Hypothalamus (tissue), 51 donors: ENCODE measurements at places on chromosomes 2 and 18.

DNA sequence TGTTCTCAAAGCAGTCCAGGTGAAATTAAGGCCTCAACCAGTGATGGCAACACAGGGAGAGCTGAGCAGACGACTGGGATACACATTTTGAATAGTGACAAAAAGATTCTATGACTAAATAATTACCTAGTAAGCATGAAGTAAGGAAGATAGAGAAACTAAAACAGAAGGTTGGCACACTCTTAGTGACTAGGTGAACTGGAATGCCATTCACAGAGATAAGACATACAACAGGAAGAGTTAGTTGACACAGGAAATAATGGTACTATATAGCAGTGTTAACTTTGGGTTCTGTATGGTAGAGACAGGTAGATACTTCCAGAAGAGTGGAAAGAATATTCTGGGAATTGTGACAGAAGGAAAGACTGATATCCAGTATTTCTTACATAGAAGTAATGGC is 181.8 kb upstream of the NT5C1B start:
- DNase-seq: no peak

DNA sequence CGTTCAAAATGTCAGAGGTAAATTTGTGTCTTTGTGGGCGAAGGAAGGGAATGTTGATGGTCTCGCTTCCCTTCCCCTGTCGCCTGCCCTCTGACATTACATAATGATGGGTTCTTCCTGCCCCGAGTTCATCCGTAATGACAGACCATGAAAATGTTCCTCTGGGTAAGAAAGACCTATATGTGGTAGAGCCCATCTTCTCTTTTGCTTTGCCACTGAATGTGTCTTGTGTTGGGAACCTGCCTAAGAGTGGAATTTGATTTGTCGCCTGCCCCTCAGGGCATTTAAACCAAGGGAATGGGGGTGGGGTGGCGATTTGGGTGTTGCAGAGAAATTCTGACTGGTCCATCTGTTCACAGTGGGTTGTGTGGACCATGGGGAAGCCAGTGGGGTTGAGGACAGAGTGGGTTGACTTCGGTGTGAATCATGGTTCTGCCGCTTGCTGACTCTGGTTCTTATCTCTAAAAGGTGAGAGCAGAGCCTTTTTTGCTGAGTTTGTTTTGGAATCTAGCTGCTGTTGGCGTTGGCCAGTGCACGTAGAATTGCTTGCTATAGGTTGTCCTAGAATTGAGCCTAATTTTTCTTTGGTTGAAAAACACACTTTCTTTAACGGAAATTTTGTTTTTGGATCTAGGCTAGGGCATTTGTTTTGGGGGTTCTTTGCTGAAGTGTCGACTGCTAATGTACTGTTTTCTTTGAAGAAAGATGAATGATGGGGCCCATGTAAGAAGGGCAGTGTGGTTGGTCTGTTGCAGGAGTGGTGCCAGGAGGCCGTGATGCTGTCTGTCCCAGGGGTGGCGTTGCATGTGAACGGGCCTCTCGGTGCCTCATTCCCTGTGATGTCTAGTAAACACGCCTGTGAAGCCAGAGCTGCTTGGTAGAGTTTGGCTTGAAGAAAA is 1.3 kb downstream of the INPP4A start:
- no peak for DNase-seq

DNA sequence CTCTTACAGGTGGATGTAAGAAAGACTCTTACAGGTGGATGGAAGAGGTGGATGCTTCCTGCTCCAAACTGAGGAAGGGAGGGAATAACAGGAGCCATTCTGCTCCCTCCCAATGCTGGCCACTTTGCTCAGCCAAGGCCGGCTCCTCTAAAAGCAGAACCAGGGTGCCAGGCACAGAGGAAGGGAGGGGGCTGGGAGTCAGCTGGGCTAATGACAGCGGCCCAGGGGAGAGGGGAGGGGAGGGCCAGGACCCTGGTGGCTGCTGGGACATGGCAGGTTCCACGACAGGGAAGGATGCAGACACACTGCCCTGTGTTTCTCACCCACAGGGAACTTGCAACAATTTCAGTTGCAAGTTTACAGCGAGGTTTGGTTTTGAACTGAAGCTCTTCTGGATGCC is 173.4 kb downstream of the ANAPC1 start:
- no peak for DNase-seq

- no peak for DNase-seq
Observed at GRCh38 chr2:205189301-205189700, 493.0 kb upstream of the NRP2 start.

- DNase-seq: no peak
Observed at GRCh38 chr2:138846216-138846821, 66.1 kb upstream of the NXPH2 start.

DNA sequence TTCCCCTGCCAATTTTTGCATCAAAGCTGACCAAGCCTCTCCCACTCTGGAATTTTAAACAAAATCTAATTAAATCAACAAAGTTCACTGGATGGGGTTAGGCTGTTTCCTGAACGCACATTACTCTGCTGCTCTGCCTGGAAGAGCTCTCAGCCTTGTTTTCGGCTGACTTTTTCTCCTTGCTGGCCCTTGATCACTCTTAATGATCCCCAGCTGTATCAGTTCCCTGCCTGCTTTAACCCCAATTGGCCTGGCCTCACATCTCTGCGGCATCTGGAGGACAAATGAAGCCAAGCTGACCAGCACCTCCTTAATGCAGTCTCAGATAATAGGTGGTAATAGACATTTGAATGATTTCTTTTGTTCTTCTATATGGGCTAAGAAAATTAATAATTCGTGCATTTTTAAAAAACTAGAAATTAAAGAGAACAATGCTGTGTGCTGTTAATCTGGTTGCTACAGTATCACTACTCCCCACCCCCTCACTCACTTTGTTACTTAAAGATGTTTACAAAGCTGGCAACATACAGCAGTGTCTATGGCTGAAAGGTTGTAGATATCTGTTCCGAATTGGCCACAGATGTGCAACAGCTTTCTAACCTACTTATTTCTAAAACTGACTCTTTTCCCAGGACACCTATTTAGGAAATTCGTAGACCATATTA is 415.2 kb upstream of the KCNH7 start:
- DNase-seq: no peak

GRCh38 chr2:113158884-113159553 is 14.8 kb upstream of the PSD4 start:
- no peak for DNase-seq
